ENCODE measurements at places on chromosomes 3 and 15.

- DNase-seq, result peak; percentile 76
Measured at GRCh38 chr3:29324180-29324651, 43.3 kb downstream of the RBMS3 start.

DNA sequence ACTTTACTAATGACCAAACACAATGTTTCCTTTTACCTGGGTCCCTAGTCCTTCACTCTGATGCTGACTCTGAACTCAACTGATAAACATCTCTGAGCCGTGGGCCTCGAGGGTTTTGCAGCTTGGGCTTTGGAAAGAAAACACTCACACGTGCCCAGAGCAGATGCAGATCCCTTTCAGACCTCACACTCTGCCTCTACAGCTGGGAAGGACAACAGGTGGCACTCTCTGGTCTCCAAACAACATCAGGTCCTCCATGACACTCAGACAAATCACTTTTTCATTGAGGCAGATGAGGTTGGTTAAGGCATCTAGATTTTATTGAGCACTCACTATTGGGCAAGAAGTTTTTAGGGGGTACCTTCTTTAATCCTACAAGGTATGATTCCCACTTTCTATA lies 64.7 kb upstream of the NTRK3 start:
- DNase-seq, result no peak

GRCh38 chr3:135495891-135496290 lies 469.6 kb upstream of the PPP2R3A start:
- DNase-seq, result no peak

- DNase-seq, result no peak
Measured at GRCh38 chr15:88586401-88587162, 34.6 kb upstream of the AEN start.

- DNase-seq, result no peak
Measured at GRCh38 chr15:47820747-47821319, 103.5 kb downstream of the SEMA6D start.

GRCh38 chr3:71072986-71073385 lies 510.5 kb downstream of the FOXP1 start:
- DNase-seq, result no peak
